ENCODE measurements at places on chromosomes 11 and 22. TPM values are rescaled to one million over a fixed set of nuclear protein-coding genes. Genes with fewer than 3 reads are reported as not detected.

TRIM29 gene
- 4.6 TPM for total RNA-seq

SLC15A3 gene
- 44.4 TPM for total RNA-seq

FOLH1 gene
- not detected for total RNA-seq

CBLIF gene
- not detected for total RNA-seq

FGF19 gene
- 0.97 TPM for total RNA-seq

ZNF408 gene
- total RNA-seq: 8.5 TPM

APBB1 gene
- total RNA-seq: 41.3 TPM

DNA sequence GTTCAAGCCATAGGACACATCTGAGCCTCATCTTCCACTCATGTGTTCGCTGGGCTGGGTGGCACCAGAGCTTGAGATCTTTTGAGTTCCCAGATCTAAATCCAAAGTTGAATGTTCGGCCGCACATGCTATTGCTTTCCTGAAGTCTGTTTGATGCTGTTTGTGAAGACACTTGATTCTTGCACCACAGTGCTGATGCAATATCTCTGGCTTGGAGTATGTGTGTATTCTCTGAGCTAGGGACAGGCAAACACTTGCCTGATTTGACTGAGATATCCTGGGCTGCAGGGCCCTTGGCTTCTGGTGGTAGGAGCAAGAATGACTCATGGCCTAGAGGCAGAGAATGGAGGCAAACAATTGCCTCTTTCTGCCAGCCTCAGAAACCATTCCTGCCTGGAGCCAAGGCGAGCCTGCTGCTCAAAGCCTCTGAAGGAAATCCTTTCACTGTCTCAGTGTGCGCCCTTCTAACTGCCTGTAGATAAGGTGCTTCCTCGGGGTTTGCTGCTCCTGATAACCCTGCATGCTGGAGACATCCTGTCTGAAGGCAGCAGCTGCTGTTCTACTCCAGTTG, 73.0 kb downstream of the CYB5R2 start:
- no peak for DNase-seq

DNA sequence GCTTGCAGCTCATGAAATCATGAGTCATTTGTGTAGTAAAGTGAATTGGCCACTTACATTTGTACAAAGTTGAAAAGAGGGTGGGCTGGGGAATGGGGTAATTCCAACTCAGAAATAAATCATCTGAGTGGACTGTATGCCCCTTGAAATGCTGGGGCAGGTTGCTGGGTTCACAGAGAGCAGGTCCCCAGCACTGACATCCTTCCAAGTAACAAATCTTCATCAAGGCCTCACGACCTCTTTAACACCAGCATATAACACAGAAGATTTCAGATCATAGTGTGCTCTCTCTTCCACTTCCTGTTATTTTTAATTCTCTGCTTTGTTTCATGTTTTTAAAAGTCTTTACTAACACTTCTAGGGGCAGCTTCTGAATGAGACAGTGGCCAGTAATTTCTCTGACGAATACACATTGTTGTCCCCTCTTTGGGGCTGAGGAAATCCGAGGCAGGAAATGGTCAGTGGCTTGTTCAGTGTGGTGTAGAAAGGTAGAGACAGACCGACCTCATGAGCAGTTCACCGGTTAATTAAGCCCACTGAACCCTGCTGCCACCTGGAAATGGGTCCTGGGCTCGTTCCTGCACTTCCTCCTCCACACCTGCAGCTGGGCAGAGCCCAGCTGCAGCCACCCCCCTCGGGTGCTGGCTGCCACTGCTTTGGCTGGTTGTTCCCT, 127.7 kb downstream of the MAML2 start:
- DNase-seq: no peak

- DNase-seq: no peak
These were observed 27.8 kb upstream of the CDON start for GRCh38 chr11:126090452-126090851.

DNA sequence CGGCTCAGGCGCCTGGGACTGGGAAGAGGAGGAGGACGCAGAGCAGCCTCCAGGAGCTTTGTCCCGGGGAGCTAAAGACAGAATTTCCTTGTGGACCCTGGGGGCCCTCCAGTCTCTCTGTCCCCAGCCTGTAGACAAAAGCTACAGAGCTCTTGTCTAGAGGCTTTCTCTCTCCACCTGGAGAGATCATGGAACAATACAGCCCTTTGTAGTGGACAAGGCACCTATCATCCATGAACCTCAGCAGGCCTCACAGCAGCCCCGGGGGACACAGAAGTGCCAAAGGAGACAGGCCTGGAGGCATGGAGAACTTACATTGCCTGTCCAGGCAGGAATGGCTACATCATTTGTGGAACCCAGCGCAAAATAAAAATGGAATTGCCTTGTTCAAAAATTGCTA, 55.7 kb upstream of the TTLL12 start:
- DNase-seq: no peak

DNA sequence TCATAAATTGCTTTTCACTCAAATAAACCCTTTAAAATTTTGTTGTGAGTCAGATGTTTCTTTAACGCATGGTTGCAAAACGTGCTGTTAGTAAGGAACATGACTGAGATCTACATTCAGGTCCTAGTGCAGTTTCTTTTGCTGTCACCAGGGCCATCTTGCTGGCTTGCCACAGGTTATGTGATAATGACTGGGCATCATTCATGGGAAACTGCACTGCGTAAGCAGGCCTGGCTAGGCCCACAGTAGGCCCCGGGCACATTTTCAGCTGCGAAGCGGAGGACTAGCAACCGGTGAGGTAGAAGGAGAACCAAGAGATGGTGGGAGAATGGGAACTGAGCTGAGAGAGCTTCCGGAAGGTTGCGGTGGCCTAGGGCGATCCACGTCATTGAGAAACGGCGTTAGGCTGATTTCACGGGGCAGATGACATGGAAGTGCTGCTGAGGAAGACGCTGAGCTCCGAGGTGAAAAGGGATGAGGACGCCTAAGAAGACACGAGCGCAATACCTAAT, 3.2 kb upstream of the KLHDC7B start:
- no peak for DNase-seq

GRCh38 chr22:49206281-49206680, 621.4 kb downstream of the BRD1 start:
- DNase-seq: peak; percentile 1

GRCh38 chr11:127656116-127656836, 655.7 kb upstream of the KIRREL3 start:
- no peak for DNase-seq

GRCh38 chr11:19777377-19778102, 64.9 kb downstream of the NAV2 start:
- DNase-seq: no peak

DNA sequence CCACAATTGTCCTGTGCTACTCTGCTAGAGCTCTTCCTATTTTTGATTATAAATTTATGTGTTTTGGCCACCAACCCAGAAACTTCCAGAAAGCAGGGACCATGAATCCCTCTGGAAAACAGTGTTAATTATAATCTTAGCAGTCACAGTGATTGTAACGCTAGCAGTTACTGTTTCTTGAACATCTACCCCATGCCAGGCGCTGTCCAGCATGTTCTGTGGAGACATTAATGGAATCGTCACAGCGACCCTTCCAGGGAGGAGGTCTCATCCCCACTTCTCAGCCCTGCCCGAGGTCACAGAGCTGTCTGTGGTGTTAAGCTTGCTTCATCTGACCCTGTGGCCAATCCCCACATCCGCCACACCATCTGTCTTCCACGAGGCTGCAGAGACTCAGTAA, 13.9 kb upstream of the PNPLA5 start:
- no peak for DNase-seq

GRCh38 chr22:27835446-27835845, 33.9 kb upstream of the MN1 start:
- no peak for DNase-seq

- DNase-seq: no peak
These were observed 274.2 kb downstream of the CASP12 start for GRCh38 chr11:104624021-104624420.

DNA sequence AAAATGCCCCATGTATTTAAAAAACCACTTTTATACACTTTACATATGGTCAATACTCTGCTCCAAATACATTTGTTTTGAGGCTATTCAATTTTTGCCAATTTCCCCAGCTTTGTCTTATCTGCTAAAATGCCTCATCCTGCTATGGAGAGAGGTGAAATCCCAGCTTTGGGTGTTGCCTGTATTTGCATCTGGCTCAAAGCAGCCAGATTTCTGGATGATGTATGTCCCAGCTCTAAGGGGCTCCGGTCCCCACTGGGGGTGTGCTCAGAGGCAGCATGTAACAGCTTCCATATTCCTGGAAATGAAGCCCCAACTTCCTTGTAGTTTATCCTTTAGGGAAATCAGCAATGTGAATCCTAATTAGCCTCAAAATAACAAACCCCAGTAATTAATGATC, 59.5 kb downstream of the WT1 start:
- DNase-seq: no peak

GRCh38 chr11:13297917-13298356, 20.3 kb downstream of the BMAL1 start:
- DNase-seq: no peak

GRCh38 chr11:6841694-6842093, 3.8 kb upstream of the OR10A5 start:
- no peak for DNase-seq

- no peak for DNase-seq
These were observed 1.7 kb upstream of the CALCB start for GRCh38 chr11:15071556-15072255.

DNA sequence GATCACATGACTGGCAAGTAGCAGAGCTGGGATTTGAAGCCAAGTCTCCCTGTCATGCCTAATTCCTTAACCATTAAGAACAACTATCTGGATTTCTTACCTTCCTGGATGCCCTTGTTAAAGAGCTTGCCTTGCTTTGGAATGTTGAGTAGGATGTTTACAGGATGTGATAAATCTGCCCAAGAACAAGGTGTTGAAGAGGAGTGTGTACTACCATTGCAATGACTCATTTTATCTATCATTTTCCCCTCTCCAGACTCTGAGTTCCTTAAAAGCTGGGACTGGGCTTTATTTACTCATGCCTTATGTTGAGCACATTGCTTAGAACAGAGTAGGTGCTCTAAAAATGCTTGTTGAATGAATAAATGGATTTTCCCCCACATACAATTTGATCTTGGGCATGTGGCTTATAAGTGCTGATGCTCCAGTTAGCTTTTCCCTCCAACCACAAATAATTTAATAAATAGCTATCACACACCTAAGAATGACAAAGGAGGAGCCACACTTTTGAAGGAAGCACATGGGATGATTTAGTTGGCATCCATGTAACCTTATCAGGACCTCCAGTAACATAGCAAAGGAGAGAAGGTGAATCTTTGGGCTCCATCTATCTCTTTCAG, 268.6 kb upstream of the SESN3 start:
- DNase-seq: no peak
